Amniotic stem cell (primary cell): ENCODE measurements at places on chromosomes 5 and 9.

- no peak for DNase-seq
Observed at GRCh38 chr9:113581865-113582697, 118.6 kb downstream of the RGS3 start.

GRCh38 chr9:70120834-70121510 lies 77.3 kb downstream of the MAMDC2 start:
- DNase-seq, result peak; percentile 57

GRCh38 chr5:119468286-119468685 lies 16.0 kb downstream of the HSD17B4 start:
- no peak for DNase-seq

- no peak for DNase-seq
Observed at GRCh38 chr5:1974081-1974480, 91.4 kb upstream of the IRX4 start.

DNA sequence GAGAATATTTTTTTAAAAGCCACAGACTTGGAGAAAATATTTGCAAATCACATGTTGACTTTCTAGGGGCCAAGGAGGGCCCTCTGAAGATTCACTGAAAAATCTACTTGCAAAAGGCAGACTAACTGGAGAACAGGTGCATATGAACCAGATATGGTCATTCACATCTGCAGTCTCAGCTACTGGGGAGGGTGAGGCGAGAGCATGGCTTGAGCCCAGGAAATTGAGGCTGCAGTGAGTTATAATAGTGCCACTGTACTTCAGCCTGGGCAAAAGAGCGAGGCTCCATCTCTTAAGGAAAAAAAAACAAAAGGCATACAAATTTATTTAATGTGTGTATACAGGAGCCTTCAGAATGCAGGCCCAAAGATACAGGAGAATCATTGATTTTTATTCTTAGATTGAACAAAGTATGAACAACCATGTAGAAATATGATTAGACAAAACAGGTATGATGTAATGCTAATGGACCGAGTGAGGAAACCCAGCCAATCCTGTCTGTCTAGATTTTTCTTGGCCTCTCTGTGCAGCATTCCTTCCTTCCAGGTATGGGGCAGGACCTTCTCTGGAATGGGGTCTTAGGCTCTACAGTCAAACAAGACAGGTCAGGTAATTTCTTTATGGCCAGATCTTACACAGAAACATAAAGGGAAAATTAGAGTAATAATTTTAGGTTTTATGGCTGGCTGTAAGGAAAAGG lies 15.3 kb upstream of the SLC27A6 start:
- DNase-seq, result no peak

DNA sequence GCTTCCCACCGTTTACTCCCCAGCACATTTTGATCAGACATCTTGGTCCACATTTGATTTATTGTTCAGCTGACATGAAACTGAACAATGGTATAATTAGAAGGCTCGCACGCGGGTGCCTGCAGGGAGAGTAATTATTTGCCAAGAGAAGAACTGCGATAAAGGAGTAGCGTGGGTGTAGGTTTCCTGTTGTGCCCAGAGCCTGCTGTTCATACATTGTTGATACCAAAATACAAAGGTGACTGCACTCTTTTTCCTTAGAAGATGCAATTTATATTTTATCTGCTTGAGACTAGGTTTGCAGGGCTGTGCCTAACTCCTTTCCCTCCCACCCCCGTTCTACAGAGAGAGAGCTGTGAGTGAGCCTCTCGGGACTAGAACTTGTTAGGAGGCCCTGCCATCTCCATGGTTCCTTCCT lies 241.8 kb upstream of the MSX2 start:
- DNase-seq, result no peak

- peak; percentile 89 for DNase-seq
Observed at GRCh38 chr9:110752766-110753165, 84.2 kb downstream of the MUSK start.

DNA sequence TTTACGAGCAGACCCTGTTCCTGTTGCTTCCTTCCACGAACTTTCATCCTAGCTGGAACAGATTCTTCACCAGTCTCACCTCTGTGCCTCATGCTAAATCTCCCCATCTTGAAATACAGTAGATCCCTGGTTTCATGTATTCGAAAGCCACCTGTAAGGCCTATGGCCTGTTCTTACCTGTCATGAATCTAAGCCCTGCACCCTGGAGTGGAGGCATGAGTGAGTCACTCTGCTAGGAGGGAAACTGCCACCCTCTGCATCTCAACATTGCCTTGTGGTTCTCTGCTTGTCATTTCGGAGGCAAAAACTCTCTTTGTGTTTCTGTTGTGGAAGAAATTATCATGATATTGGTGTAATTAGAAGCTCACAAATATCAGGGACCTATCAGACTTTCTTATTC lies 320.0 kb downstream of the ENC1 start:
- no peak for DNase-seq

DNA sequence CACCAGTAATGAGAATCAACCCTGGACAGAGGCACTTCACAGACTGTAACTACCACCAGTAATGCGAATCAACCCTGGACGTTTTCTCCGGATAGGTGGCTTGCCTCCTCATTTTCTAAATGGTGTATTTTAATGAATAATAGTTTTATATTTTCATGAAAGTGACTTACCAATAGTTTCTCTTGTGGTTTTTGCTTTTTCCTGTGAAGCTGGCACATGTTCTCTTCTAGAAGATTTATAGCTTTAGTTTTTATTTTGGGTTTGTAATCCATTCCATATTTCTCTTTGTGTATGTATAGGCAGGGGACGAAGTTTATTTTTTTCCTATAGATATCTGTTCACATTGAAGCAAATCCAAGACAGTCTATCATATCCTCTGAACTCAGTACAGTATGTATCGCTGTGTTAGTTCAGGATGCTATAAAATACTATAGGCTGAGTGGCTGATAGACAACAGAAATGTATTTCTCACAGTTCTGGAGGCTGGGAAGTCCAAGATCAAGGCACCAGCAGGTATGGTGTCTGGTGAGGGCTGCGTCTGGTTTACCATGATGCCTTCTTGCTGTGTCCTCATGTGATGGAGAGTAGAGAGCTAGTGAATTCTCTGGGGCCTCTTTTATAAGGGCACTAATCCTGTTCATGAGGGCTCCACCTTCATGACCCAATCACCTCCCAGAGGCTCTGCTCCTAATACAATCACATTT lies 46.5 kb upstream of the GADD45G start:
- DNase-seq, result no peak

GRCh38 chr5:150285114-150285513 lies 4.5 kb downstream of the CAMK2A start:
- DNase-seq, result no peak

DNA sequence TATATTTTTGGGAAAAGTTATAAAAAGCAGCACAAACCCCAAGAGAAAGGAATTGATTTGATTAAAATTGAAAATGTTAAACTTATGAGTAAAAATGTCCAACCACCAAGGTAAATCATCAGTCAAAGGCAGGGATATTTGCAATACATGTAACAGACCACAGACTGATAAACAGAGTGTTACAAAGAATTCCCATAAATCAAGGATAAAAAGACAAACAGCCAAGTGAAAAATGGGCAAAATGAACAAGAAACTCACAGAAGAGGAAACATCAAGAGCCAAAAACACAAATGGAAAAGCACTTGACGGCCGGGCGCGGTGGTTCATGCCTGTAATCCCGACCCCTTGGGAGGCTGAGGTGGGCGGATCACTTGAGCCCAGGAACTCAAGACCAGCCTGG lies 81.3 kb upstream of the HRH2 start:
- DNase-seq, result no peak

DNA sequence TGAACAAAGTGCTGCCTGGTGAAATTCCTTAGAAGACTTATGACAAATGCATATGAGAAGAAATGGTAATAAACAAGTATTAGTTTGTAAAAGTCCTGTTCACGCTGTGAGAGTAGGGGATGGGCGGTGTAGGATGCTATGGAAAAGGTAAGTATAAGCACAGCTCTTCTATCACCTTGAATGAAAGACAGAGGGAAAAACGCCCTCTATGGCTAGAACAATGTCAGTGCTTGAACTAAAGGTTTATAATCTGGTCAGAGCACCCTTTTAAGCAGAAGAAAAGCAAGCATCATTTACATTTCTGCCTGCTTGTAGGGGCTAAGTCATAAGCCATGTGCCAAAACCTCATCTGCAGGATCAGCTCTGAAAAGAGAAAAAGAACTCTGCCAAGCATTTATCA lies 115.2 kb downstream of the LHFPL2 start:
- DNase-seq, result no peak

DNA sequence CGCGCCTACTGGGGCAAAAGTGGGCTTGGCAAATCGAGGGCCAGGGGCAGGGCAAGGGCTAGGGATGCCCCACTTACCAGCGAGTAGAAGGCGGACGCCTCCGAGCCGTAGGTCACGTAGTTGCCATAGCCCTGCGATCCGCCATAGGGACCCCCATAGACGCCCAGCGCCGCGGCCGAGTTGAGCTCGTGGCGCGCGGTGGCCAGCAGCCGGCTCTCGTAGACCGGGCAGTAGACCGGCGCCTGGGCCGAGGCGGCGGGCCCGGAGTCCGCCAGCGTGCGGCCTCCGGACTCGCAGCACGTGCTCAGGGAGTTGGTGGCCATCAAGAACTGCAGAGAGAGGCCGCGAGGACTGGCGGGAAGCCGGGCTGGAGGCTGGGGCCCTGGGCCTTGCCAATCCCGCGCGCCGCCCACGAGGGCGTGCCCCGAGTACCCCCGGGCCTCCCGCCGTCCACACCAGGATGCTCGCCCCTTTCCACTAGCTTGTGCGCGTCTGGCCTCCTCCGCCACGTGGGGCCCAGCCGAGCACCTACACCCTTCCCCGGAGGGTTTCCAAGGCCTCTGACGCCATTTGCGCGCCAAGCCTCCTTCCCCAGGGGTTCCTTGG lies 891 bp downstream of the IRX4 start:
- no peak for DNase-seq

- DNase-seq, result no peak
Observed at GRCh38 chr9:120868339-120868675, 8.7 kb downstream of the PHF19 start.

GRCh38 chr5:80881726-80882125 lies 78.4 kb upstream of the RASGRF2 start:
- DNase-seq, result no peak

DNA sequence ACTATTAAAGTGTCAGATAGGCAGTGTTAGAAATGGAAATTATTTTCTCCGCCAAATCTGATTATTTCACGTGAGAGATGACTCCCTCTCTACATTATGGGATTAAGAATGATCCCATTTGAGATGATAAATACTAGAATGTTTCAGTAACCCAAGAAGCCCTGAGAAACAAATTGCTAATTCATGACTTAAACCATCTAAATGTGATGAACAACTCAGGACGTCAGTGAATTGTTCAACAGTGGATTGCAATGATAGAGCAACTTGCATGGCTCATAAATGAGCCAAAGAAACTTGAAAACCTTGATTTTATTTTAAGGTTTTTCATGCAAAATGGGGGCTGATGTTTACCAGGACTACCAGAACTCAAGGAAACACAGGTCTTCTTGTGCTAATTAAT lies 350.5 kb upstream of the WWC1 start:
- DNase-seq, result no peak

- DNase-seq, result no peak
Observed at GRCh38 chr5:168969326-168969886, 331.5 kb downstream of the SLIT3 start.

DNA sequence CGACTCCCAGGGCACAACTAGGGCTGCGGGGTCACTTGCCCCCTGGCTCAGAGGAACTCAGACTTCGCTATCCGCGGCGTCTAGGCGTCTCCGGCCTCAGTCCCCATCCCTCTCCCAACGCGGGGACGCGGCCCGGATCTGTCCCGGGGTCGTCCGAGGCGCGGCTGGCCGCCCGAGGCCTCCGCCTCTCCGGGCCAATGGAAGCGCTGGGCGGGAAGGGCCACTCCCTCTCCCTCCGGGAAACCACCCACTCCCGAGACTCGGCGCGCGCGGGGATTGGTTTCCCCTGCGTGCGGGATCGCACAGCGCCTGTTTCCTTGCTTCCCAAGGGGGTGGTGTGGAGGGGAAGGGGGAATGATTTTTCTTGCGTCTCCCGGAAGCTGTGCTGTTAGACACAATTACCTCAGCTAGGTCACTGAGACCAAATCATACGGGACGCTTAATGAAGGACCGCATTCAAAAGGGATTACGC lies 38.3 kb downstream of the NR2F1 start:
- no peak for DNase-seq

DNA sequence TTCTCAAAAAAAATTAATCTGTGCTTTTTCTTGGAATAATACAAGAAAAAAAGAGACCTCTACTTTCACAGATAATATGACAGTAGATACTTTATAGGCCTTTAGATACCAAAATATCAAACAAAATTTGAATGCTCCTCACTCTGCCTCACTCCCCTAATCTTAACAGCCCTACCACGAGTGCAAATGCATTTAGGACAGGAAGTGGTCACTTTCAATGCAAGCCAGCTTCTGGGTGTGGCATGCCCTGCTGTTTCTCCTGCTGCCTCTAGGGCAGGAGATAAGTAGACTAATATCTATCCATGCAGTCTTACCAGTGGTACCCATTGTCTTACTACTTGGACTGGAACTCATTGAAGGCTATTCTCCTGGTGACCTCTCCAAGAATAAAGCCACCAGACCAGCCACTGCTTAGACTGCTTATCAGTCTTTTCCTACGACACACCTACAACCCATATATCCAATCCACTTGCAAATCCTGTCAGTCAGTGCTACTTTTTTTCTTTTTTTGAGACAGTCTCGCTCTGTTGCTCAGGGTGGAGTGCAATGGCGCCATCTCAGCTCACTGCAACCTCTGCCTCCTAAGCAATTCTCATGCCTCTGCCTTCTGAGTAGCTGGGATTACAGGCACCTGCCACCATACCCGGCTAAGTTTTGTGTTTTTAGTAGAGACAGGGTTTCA lies 23.0 kb downstream of the FRRS1L start:
- no peak for DNase-seq

GRCh38 chr9:4748612-4749011 lies 7.6 kb upstream of the AK3 start:
- no peak for DNase-seq

DNA sequence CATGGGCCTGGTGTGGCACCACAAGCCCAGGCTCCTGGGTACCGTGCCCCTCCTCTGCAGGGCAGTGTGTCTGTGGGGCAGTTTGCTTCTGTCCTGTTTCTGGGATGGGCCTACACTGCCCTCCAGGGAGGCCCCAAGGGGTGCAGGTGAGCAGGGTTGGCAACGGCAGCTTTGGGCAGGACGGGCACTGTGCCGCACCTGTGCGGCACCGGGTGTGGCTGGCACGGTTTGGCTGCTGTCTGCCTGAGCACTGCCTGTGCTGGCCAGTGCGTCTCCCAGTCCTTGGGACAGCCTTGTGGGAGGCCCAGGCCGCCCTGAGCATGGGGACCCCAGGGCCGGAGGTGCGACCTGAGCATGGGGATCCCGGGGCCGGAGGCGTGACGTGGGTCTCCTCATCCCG lies 37.2 kb downstream of the RXRA start:
- no peak for DNase-seq

- no peak for DNase-seq
Observed at GRCh38 chr5:146902471-146902870, 23.9 kb upstream of the PPP2R2B start.

- DNase-seq, result no peak
Observed at GRCh38 chr5:134371834-134372340, 518 bp downstream of the UBE2B start.

- DNase-seq, result no peak
Observed at GRCh38 chr9:37972351-37972848, 68.5 kb upstream of the SLC25A51 start.
